ENCODE measurements at places on chromosomes 4 and X.

- no peak for DNase-seq
These were observed 620 bp downstream of the ITM2A start for GRCh38 chrX:79366556-79366872.

- DNase-seq: no peak
These were observed 213.7 kb upstream of the ZIC3 start for GRCh38 chrX:137352101-137352660.

- DNase-seq: no peak
These were observed 62.3 kb downstream of the IL1RAPL1 start for GRCh38 chrX:28649541-28649940.

- DNase-seq: no peak
These were observed 46.1 kb upstream of the TMEM192 start for GRCh38 chr4:165158762-165159161.

DNA sequence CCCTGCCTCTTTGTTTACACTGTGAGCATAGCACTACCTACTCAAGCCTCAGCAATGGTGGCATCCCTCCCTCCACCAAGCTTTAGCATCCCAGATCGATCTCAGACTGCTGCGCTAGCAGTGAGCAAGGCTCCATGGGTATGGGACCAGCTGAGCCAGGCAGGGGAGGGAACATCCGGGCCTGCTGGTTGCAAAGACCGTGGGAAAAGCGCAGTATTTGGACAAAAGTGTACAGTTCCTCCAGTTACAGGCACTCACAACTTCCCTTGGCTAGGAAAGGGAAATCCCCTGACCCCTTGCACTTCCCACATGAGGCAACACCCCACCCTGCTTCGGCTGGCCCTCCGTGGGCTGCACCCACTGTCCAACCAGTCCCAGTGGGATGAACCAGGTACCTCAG is 26.5 kb downstream of the EGF start:
- DNase-seq: no peak

DNA sequence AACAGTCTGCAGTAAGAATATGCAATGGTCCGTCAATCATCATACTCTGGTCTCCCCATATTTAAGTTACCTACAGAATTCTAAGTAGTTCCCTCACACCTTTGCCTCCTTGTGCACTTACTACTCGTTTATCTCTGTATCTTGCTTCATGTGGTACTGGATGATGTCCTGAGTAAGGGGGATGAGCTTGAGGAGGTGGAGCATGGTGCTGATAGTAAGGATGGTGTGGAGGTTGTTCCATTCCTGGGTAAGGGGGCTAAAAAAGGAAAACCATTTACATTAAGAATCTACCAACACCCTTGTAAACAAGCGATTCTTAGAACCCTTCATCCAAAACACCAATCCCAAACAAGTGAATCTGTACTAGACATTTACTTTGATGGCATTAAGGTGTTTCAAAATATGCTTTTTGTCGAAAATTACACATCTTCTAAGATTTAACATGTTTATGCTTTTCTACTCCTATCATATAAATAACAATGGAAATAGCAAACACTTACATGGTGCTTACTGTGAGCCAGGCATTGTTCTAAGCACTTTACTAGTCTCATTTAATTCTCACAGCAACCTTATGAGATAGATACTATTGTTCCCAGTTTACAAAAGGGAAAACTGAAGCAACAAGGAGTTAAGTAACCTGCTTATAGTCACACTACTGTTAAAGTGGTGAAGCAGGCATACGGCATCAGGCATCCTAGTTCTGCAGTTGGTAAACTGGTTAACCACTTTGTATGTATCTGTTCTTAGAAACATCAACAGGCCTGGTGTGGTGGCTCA is 33.5 kb downstream of the YTHDC1 start:
- no peak for DNase-seq

- DNase-seq: no peak
These were observed 25.8 kb downstream of the VSIG4 start for GRCh38 chrX:66014084-66014483.

DNA sequence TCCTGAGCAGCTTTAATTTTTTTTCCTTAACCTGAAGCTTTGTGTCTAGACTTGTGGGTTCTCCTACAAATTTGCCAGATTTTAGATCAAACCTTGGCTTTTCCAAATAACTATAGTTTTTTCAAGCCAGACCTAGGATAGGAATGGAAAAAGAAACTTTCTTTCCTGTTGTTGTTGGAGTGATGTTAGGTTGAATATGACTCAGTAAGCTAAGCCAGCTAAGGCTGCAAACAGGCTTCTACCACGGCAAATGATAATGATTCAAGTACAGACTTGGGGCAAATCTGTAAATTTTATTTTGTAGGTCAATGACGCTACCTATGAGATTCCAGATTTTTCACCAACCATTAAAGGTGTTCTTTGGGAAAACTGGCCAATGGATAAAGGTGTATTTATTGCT is 45.6 kb downstream of the WDR19 start:
- DNase-seq: peak; percentile 38

GRCh38 chr4:24890561-24891126 is 22.2 kb downstream of the CCDC149 start:
- no peak for DNase-seq

DNA sequence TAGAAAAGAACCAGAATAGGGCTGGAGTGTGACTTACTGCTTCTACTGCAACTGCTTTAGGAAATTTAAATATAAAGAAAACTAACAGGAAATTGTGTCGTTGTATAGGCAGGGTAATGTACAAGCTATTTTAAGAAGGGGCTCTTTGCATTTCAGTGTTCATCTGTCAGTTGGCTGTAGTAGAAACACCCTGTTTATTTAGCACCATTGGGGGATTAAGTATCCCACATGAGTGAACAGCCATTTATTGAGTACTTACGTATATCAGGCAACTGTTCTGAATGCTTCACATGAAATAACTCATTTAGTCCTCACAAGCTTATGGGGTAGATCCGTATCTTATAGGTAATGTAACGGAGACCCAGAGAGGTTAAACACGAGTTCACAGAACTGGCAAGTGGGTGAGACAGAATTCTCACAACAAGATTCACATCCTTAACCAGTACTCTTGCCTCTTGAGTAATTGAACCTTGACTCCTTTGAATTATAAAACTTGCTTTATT is 23.9 kb downstream of the STIM2 start:
- no peak for DNase-seq

- DNase-seq: no peak
These were observed 233.3 kb upstream of the GPC4 start for GRCh38 chrX:133648594-133648993.

GRCh38 chr4:56786955-56787354 is 34.5 kb downstream of the SPINK2 start:
- DNase-seq: peak; percentile 91

DNA sequence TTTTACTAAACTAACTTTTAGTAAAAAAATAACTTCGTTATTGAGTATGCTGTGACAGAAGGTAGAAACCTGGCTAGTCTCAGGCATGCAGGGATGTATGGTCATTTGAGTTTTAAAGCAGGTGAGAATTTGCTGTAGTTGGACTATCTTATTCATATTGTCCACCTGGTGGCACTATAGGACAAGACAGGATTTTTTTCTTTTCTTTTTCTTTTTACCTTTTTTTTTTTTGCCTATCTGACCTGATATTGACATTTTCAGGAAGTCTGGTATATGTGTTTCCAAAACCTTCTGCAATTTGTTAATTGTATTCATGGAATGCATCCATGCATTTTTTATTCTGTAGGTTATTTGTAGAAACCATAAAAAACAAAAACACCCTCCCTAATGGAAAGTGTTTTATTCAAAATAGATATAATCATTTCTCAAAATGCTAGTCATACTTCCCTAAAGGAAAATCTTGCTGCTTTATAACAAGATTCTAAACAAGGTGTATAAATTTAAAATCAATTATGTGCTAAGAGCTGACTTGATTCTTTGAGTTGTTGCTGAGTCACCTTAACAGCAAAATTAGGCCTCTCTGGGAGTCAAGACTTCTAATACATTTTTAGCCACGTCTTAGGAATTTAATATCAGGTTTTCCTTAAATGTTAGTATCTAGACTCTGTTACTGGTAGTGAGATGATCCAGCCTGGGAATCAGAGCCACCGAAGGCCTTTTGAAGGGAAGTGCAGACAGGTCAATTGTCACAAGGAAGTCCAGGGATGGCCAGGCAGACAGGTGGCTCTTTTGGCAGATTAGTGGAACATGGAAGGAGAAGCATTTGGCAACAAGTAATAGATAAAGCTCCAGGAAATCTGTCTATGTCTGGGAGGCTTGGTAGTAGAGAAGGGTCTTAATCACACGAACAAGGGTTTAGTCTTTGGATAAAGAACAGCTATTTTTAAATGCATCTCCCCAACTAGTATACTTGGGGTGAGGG is 201.3 kb upstream of the GNPDA2 start:
- peak; percentile 1 for DNase-seq

DNA sequence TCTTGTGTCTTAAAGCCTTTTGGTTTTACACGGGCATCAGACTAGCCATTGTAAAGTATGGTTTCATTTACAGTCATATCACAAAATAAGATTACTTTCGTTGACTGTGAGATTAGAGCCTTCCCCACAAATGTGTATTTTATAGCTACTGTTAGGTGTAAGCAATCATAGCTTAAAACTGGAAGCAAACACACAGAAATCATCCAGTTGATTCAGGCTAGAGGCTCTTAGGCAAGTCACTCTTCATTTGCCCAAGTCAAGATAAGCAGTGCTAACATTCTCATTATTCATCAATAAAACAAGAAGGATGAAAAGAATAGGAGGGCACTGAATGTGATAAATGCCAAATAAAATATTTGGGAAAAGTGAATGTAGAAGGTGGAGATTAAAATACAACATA is 448.7 kb upstream of the FAM241A start:
- no peak for DNase-seq

DNA sequence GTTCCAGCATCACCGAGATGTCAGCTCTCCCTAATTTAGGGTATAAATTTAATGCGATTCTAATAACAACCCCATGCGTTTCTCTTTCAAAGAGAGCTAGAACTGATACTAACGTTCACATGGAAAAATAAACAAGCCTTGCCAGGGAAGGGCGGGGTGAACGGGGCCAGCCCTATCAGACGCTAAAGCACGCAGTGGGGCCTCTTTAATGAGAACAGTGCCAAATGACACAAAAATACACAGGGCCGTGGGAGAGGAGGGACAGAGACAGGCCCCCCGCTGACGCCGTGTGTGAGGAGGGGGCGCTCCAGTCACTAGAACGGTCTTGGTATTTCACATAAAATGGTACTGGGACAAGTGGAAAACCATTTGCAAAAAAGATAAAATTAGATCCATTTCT is 21.3 kb upstream of the ADRA2C start:
- DNase-seq: no peak

- DNase-seq: peak; percentile 93
These were observed 54.8 kb downstream of the CCDC149 start for GRCh38 chr4:24858026-24858425.

DNA sequence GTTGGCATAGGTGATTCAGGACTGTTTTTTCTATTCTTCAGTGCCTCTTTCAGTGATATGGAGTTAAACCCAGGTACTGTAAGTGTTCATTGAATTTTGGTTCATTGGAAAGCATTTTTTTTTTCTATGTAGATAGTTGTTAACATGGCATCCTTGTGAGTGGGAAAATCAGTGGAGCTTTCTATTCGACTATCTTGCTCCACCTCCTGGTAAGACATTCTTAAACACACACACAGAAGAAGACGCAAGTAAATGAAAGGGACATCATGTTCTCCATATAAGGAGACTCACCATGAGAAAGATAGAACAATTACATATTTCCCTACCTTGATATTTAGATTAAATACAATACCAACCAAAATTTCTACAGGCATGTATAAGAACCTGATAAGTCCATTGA is 598.5 kb upstream of the SPANXN1 start:
- no peak for DNase-seq

DNA sequence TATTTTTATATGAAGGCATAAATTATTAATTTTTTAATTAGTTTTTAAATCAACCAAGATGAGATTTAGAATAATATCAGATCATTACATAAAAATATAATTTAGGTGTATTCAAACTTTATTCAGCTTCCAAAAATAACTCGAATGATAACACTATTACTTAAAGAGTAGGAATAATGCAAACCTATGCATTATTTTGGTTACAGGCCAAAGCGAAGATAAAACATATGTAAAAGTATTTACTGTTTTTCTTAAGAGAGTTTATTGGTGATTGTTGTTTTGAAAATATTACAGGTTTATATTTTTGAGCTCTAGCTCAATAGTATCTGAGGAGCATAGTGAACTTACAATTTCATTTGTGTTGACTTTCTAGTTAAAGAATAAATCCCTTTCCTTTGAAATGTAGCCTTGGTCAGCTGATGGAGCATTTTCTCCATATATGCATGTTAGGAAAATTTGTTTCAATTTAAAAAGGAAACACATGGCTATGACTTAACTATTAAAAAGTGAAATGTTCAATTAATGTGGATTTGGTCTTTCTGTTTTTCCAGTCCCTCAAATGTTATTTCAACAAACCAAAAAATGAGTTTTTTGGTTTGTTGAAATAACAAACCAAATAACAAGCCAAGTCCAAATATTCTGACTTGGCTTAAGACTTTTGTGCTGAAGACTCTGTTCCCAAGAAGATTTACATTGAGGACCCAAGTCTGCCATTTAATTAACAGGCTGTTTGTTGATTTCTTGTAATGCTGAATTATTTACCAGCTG is 346.9 kb downstream of the ARHGAP24 start:
- no peak for DNase-seq

GRCh38 chr4:94531991-94532789 is 80.4 kb downstream of the PDLIM5 start:
- peak; percentile 51 for DNase-seq

- DNase-seq: no peak
These were observed at the start of gene DUSP21 for GRCh38 chrX:44843753-44844152. Gene DUSP21, plus strand, starts transcription at chrX:44844021. Its CDS starts 112 bp downstream, at chrX:44844133.

DNA sequence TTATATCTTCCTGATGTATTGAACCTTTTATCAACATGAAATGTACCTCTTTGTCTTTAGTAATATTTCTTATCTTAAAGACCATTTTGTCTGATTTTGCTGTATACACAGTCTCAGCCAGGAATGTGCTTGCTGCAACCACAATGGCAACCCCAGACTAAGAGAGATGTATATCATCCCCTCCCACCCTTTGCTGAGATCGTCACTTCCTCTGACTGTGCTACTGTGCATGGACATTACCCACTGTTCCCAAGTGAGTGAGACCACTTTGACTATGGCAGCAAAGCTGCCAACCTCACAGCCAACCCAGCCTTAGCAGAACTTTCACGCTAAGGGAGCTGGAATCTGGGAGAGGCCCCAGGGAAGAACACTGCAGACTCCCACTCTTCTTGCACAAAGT is 46.0 kb downstream of the EIF2S3 start:
- peak; percentile 57 for DNase-seq

DNA sequence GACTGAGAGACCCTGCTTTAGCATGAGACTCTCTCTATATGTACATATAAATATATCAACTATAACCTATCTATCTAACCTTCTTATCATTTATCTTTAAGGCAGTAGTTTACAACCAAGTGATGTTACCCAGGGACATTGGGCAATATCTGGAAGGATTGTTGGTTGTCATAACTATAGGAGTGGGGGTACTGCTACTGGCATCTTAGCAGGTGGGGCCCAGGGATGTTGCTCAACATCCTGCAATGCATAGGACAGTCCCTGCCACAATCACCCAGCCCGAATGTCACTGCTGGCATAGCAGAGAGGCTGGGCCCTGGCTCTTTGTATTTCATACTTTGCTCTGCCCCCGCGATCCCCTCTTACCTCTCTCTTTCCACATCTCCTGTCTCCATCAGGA is 397.7 kb downstream of the IL15 start:
- DNase-seq: no peak

Data from astrocyte (in vitro differentiated cells and primary cell).